ENCODE measurements at places on chromosomes 1 and 21. TPM values are rescaled to one million over a fixed set of nuclear protein-coding genes. Genes with fewer than 3 reads are reported as not detected.

Gene KCND3
- polyA plus RNA-seq, result 1.3 TPM

Gene CAMK1G
- polyA plus RNA-seq, result 5.4 TPM

Gene ERG
- 20.7 TPM for polyA plus RNA-seq

Gene S100A1
- polyA plus RNA-seq, result 21.0 TPM

Gene ST7L
- 28.9 TPM for polyA plus RNA-seq

Gene SPRR2G
- polyA plus RNA-seq, result not detected

Gene S100A7
- polyA plus RNA-seq, result not detected

Gene DLGAP3
- 4.0 TPM for polyA plus RNA-seq

Gene PLA2G2A
- polyA plus RNA-seq, result 0.23 TPM

Gene OR2G6
- 0.05 TPM for polyA plus RNA-seq

Gene HPCAL4
- polyA plus RNA-seq, result 0.30 TPM

Gene LCE3B
- polyA plus RNA-seq, result not detected

Gene CD34
- polyA plus RNA-seq, result 90.6 TPM

Gene ZNF648
- 0.44 TPM for polyA plus RNA-seq

Gene LORICRIN
- polyA plus RNA-seq, result not detected

Gene KCNA3
- polyA plus RNA-seq, result 0.22 TPM

Gene C1orf74
- polyA plus RNA-seq, result 4.2 TPM

Gene MTMR11
- polyA plus RNA-seq, result 31.0 TPM

Gene IL19
- 1.2 TPM for polyA plus RNA-seq

Gene NOS1AP
- 14.1 TPM for polyA plus RNA-seq

Gene DONSON
- 32.0 TPM for polyA plus RNA-seq

Gene TMEM54
- 7.4 TPM for polyA plus RNA-seq

Gene WDR64
- polyA plus RNA-seq, result 0.56 TPM

Gene NPHP4
- polyA plus RNA-seq, result 17.6 TPM

Gene PAPPA2
- polyA plus RNA-seq, result 33.2 TPM

Gene FCRL4
- polyA plus RNA-seq, result not detected

Gene SIM2
- polyA plus RNA-seq, result 25.9 TPM

Gene VASH2
- 19.2 TPM for polyA plus RNA-seq

Gene IL22RA1
- polyA plus RNA-seq, result 4.7 TPM
